Thymus (tissue), 14 donors: ENCODE measurements at places on chromosomes 5 and 9. TPM values are rescaled to one million over a fixed set of nuclear protein-coding genes. Genes with fewer than 3 reads are reported as not detected.

GRCh38 chr9:23769307-23769935 is 56.6 kb downstream of the ELAVL2 start:
- no peak overlapping the region for H3K27ac ChIP-seq
- no peaks in the 10 kb centered on the region for H3K4me1 ChIP-seq
- H3K4me3 ChIP-seq: no peak overlapping the region
- no peaks in the 10 kb centered on the region for H3K27me3 ChIP-seq
- DNase-seq: no peak

- peaks cover 3% of the 10 kb centered on the region for H3K36me3 ChIP-seq
- no peaks in the 10 kb centered on the region for H3K4me1 ChIP-seq
- H3K27ac ChIP-seq: no peak overlapping the region
- DNase-seq: no peak
- H3K27me3 ChIP-seq: no peaks in the 10 kb centered on the region
Measured at GRCh38 chr5:43497311-43498104, 13.8 kb upstream of the TMEM267 start.

GRCh38 chr9:129482521-129483414 is 138.1 kb downstream of the C9orf50 start:
- H3K27me3 ChIP-seq: peaks cover 58% of the 10 kb centered on the region
- H3K36me3 ChIP-seq: no peaks in the 10 kb centered on the region
- peak overlapping the region; percentile 90 for H3K27ac ChIP-seq
- H3K4me1 ChIP-seq: no peaks in the 10 kb centered on the region
- H3K4me3 ChIP-seq: peak overlapping the region; percentile 48

- H3K27me3 ChIP-seq: no peaks in the 10 kb centered on the region
- H3K4me3 ChIP-seq: no peak overlapping the region
- H3K36me3 ChIP-seq: no peaks in the 10 kb centered on the region
- DNase-seq: no peak
- H3K4me1 ChIP-seq: no peaks in the 10 kb centered on the region
- no peak overlapping the region for H3K27ac ChIP-seq
Measured at GRCh38 chr5:136689552-136689951, 324.2 kb upstream of the TRPC7 start.

- no peak overlapping the region for H3K27ac ChIP-seq
- no peaks in the 10 kb centered on the region for H3K4me1 ChIP-seq
- H3K27me3 ChIP-seq: no peaks in the 10 kb centered on the region
- no peak for DNase-seq
Measured at GRCh38 chr9:80305136-80305535, 733.4 kb downstream of the TLE4 start.

- no peak overlapping the region for H3K4me3 ChIP-seq
- H3K27me3 ChIP-seq: no peaks in the 10 kb centered on the region
- H3K4me1 ChIP-seq: no peaks in the 10 kb centered on the region
- H3K36me3 ChIP-seq: no peaks in the 10 kb centered on the region
Measured at GRCh38 chr9:106797299-106797698, 65.7 kb upstream of the ZNF462 start.

DNA sequence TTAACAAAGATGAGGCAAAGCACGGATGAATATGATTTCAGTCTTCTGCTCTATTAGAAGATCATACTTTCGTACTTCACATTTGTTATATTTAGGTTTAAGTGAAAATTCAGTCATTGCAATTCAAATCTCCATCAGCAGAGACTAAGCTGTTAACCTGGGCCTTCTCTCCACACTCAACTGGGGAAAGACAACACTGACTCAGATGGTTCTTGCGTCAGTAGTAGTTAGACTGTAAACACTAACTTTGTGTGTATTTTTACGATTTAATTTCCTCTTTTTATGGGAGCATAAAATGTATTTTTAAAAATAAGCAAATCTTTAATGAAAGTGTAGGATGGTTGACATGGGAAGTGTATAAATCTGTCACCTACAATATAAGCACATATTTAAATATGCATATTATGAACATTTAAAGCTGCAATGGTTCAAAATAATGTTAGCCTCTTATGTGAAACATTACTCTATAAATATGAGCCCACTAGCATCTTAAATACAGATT is 42.7 kb upstream of the ZNF608 start:
- no peaks in the 10 kb centered on the region for H3K36me3 ChIP-seq
- no peak for DNase-seq
- no peak overlapping the region for H3K4me3 ChIP-seq

GRCh38 chr9:117777823-117778222 is 73.6 kb downstream of the TLR4 start:
- no peak overlapping the region for H3K4me3 ChIP-seq
- DNase-seq: no peak
- no peak overlapping the region for H3K27ac ChIP-seq
- H3K4me1 ChIP-seq: no peaks in the 10 kb centered on the region
- H3K27me3 ChIP-seq: no peaks in the 10 kb centered on the region

- no peaks in the 10 kb centered on the region for H3K27me3 ChIP-seq
- no peak overlapping the region for H3K27ac ChIP-seq
- no peak overlapping the region for H3K4me3 ChIP-seq
- H3K4me1 ChIP-seq: peaks cover 9% of the 10 kb centered on the region
Measured at GRCh38 chr5:55714339-55714738, 2.2 kb upstream of the SLC38A9 start.

- DNase-seq: no peak
- H3K4me1 ChIP-seq: peaks cover 19% of the 10 kb centered on the region
- no peak overlapping the region for H3K4me3 ChIP-seq
- peaks cover 85% of the 10 kb centered on the region for H3K36me3 ChIP-seq
- H3K27ac ChIP-seq: no peak overlapping the region
- H3K27me3 ChIP-seq: no peaks in the 10 kb centered on the region
Measured at GRCh38 chr5:172923539-172923938, 35.7 kb upstream of the RPL26L1 start.

DNA sequence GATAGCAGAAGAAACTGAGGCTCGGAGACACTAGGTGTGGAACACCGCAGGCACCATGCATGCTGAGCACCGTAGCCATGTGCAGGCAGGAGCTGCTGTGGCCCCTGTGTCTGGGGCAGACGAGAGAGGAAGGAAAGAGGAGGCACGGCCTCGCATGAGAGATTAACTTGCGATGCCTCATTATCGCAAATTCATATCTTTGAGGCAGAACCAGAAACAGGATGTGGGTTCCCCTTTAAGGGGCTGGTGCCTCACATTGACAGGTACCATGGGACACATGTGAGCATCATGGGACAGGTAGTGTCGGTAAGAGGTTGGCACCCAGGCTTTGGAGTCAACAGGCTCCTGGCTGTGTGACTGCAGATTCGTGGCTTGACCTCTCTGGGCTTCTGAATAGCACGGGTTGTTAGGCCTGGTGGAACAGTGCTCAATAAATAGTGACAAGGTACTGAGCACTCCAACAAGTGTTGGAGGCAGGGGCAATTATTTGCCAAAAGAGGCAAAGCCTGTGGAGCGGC is 40.8 kb downstream of the NAIF1 start:
- no peaks in the 10 kb centered on the region for H3K27me3 ChIP-seq
- DNase-seq: peak; percentile 88
- H3K4me1 ChIP-seq: peaks cover 97% of the 10 kb centered on the region
- H3K27ac ChIP-seq: peak overlapping the region; percentile 98

- peaks cover 3% of the 10 kb centered on the region for H3K4me1 ChIP-seq
- H3K27ac ChIP-seq: no peak overlapping the region
- DNase-seq: no peak
Measured at GRCh38 chr9:99513441-99514112, 291.5 kb downstream of the SEC61B start.

GRCh38 chr9:90458485-90458884 is 184.1 kb downstream of the DIRAS2 start:
- no peak overlapping the region for H3K27ac ChIP-seq
- H3K27me3 ChIP-seq: no peaks in the 10 kb centered on the region
- no peaks in the 10 kb centered on the region for H3K4me1 ChIP-seq
- no peak overlapping the region for H3K4me3 ChIP-seq
- no peaks in the 10 kb centered on the region for H3K36me3 ChIP-seq

GRCh38 chr9:76373173-76373783 is 20.9 kb downstream of the RFK start:
- no peaks in the 10 kb centered on the region for H3K36me3 ChIP-seq
- no peak overlapping the region for H3K4me3 ChIP-seq
- no peak overlapping the region for H3K27ac ChIP-seq

GRCh38 chr5:123358751-123359150 is 64.5 kb downstream of the CEP120 start:
- H3K36me3 ChIP-seq: peaks cover 4% of the 10 kb centered on the region
- no peaks in the 10 kb centered on the region for H3K4me1 ChIP-seq
- DNase-seq: no peak
- no peak overlapping the region for H3K4me3 ChIP-seq

GRCh38 chr5:82362636-82363035 is 84.5 kb upstream of the RPS23 start:
- peaks cover 38% of the 10 kb centered on the region for H3K4me1 ChIP-seq
- H3K27ac ChIP-seq: no peak overlapping the region
- H3K4me3 ChIP-seq: no peak overlapping the region
- DNase-seq: no peak
- H3K27me3 ChIP-seq: no peaks in the 10 kb centered on the region
- H3K36me3 ChIP-seq: no peaks in the 10 kb centered on the region

DNA sequence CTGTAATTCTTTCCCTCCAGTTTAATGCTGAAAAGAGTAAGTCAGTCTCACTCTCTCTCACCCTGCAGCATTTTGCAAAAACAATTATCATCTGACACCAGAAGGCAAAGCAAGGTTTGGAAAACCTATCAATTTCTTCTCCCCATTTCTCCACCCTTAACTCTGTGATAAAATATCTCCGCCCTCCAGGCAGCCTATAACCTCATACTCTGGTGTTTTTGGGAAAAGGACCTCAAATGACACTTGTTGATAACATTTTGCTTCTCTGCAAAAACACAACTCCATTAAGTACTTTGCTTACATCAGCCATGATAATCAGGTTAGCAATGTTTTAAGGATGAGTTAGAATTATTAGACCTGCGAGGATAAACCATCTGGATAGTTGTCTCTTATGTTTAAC is 2.3 kb downstream of the ANKH start:
- no peaks in the 10 kb centered on the region for H3K36me3 ChIP-seq
- DNase-seq: no peak
- peaks cover 2% of the 10 kb centered on the region for H3K27me3 ChIP-seq
- no peak overlapping the region for H3K4me3 ChIP-seq
- H3K27ac ChIP-seq: no peak overlapping the region
- peaks cover 7% of the 10 kb centered on the region for H3K4me1 ChIP-seq

DNA sequence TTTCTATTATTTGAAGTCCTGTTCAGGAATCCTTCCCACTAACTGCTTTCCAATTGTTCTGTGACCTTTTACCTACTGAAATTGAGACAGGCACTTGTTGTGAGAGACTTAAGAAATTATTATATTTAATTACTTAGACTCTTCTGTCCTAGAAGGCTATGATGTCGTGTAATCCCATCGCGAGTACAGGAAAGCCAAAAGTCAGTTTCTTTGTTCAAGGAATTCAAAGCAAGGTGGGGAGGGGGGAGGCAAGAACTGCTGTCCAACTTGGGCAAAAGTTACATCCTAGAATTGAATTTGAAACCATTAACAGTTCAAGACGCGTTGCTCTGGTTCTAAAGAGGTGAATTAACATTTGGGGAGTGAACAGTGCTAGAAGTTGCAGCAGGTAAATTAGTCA is 17.9 kb downstream of the NDUFA8 start:
- H3K27ac ChIP-seq: no peak overlapping the region
- DNase-seq: no peak
- H3K4me1 ChIP-seq: no peaks in the 10 kb centered on the region

- H3K4me1 ChIP-seq: no peaks in the 10 kb centered on the region
- H3K27me3 ChIP-seq: no peaks in the 10 kb centered on the region
- no peak for DNase-seq
- no peak overlapping the region for H3K27ac ChIP-seq
- no peak overlapping the region for H3K4me3 ChIP-seq
- no peaks in the 10 kb centered on the region for H3K36me3 ChIP-seq
Measured at GRCh38 chr5:179152941-179153340, 92.8 kb downstream of the ZNF354C start.

GRCh38 chr9:88773126-88773525 is 218.1 kb upstream of the S1PR3 start:
- peaks cover 4% of the 10 kb centered on the region for H3K4me1 ChIP-seq
- H3K27ac ChIP-seq: no peak overlapping the region
- no peaks in the 10 kb centered on the region for H3K36me3 ChIP-seq
- DNase-seq: no peak
- H3K4me3 ChIP-seq: no peak overlapping the region

DNA sequence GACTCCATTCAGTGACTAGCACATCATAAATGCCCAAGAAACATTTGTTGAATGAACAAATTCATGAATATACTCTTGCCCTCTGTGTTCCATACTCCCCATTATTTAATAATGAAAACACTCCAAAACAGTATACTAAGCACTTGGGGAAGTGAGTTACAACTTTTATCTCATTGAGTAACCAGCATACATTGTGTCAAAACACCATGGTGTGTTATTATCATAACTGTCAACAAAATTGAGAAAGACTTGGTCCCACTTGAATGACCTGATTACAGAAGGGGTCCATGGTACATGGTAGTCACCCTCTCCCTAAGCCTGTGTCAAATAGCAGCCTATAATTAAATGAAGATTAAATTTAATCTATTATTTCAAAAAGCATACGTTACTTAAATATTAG is 16.2 kb downstream of the ANKH start:
- no peak overlapping the region for H3K27ac ChIP-seq
- H3K4me3 ChIP-seq: no peak overlapping the region
- no peaks in the 10 kb centered on the region for H3K27me3 ChIP-seq
- no peaks in the 10 kb centered on the region for H3K4me1 ChIP-seq

DNA sequence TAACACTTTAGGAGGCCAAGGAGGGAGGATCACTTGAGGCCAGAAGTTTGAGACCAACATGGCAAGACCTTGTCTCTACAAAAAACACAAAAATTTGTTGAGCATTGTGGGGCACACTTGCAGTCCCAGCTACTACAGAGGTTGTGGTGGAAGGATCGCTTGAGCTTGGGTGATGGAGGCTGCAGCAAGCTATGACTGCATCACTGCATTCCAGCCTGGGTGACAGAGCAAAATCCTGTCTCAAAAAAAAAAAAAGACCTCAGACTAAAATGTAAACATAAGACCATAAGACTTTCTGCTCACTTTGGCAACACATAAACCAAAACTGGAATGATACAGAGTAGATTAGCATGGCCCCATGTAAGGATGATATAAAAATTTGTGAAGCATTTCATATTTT is 24.6 kb upstream of the NANS start:
- no peaks in the 10 kb centered on the region for H3K4me1 ChIP-seq
- no peak for DNase-seq
- no peaks in the 10 kb centered on the region for H3K27me3 ChIP-seq
- H3K27ac ChIP-seq: no peak overlapping the region

DNA sequence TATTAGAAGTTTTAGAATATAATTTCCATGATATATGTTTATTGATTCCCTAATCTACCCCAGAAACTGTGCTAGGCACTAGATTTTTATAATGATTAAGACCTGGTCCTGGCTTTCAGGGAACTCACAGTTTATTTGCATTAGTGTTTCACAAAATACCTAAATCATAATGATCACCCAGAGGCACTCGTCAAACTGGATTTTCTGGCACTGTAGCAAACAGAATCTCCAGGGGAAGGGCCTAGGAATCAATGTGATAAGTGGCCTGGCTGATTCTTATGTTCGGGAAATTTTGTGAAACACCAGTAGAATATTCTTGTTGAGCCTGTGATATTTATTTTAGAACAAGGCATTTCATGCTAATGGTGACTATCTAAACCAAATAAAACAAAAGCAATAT is 37.4 kb upstream of the SRP19 start:
- H3K27me3 ChIP-seq: no peaks in the 10 kb centered on the region
- no peak overlapping the region for H3K27ac ChIP-seq
- H3K4me1 ChIP-seq: no peaks in the 10 kb centered on the region
- H3K4me3 ChIP-seq: no peak overlapping the region
- DNase-seq: no peak

The CCNI2 gene
- total RNA-seq: 8.1 TPM

The TERT gene
- 3.4 TPM for total RNA-seq

The BTNL3 gene
- total RNA-seq: not detected

The SLC4A9 gene
- total RNA-seq: not detected

The INVS gene
- 11.7 TPM for total RNA-seq

The MYOZ3 gene
- 0.47 TPM for total RNA-seq

The TMEM215 gene
- total RNA-seq: not detected

The CORO2A gene
- 5.1 TPM for total RNA-seq

The ARID3C gene
- total RNA-seq: 0.09 TPM

The RASEF gene
- 3.9 TPM for total RNA-seq
